ENCODE measurements at places on chromosomes 5 and 9. TPM values are rescaled to one million over a fixed set of nuclear protein-coding genes. Genes with fewer than 3 reads are reported as not detected.

DNA sequence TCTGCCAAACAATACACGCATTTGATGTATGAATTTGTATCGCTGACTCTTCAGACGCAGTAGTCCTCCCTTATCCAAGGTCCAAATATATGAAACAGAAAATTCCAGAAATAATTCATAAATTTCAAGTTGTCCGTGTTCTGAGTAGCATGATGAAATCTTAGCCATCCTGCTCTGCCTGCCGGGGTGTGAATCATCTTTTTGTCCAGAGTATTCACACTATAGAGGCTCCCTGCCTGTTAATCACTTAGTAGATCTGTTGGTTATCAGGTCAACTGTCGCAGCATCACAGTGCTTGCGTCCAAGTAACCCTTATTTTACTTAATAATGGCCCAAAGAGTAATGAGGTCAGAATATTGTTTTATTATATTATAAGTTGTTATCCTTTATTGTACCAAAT is 268.1 kb downstream of the DOCK8 start:
- DNase-seq = no peak

- DNase-seq = no peak
These were observed 40.6 kb downstream of the GAPVD1 start for GRCh38 chr9:125302241-125302640.

DNA sequence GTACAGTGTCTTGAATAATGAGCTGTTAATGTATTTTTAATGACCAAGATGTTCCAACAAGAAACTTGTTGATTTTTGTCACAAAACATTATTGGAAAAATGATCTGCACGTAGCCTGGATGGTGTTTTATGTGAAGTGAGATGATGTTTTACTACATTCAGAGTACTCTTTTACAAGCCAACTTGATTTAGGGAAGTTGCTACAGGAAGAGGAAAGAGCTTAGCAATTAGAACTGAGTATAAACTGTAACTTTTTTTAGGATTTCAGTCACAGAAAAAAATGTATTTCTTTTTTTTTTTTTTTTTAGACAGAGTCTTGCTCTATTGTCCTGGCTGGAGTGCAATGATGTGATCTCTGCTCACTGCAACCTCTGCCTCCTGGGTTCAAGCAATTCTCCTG is 113.6 kb upstream of the ADRA1B start:
- DNase-seq = no peak

DNA sequence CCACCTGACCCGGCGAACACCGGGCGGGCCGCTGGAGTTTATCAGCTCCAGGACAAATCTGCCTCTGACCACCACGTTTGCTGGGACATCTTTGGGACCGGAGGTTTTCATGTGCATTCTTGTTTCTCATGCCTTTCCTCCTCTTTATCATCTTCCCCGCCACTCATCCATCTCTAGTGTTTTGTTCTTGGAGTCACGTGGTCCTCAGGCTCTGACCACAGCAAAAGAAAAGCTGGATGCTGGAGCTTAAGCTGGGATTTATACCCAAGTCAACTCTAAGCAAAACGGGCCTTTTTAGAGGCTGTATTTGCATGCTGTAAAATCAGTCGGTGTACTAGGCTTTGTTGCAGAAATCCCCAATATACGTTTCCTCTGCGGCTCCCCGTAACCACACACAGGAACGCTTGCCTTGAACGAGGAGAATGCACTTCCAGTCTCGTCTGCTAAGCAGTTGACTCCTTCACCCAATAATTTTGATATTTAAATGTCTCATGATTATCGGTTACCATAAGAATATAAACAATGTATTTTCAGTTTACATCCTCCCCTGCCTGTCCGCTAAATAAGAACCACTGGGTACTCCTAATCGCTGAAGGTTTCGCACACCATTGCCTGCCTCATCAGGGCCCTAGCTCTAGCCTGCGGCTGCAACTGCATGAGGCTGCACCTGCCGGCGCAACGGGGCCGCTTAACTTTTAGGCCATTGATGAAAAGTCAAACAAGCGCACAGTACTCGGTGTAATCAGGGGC is 560 bp upstream of the NDUFS6 start:
- no peak for DNase-seq

- DNase-seq = no peak
These were observed 351.0 kb downstream of the PRELID2 start for GRCh38 chr5:145484158-145484557.

Gene BSPRY
- total RNA-seq = 0.16 TPM

Gene SPINK13
- not detected for total RNA-seq

GRCh38 chr9:135056541-135056940 is 30.9 kb upstream of the OLFM1 start:
- DNase-seq = no peak

DNA sequence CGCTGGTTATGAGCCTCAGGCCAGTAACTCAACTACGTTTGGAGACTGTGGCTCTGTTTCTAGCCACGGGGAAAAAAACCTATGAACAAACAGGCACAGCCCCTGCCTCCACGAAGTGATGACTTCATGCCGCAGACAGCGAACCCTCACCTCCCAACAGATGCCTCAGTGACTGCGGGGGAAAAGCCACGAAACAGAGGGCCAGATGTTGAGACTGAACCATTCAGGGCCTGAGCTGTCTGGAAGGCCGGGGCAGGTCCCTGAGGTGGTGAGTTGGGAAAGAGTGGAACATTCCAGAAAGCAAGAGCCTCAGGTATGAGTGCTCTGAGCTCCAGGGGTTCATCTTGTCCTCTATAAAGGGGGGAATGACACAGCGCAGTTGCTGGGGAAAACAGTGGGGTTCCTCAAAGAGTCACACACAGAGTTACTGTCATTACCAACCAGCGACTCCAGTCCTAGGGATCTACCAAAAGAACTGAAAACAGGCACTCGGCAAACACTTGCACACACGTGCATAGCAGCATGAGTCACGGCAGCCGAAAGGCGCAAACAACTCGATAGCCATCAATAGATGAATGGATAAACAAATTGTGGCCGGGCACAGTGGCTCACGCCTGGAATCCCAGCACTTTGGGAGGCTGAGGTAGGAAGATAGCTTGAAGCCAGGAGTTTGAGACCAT is 15.3 kb downstream of the PLPP7 start:
- no peak for DNase-seq

Gene DDX4
- not detected for total RNA-seq

Gene ITGA2
- total RNA-seq = 0.09 TPM

Measured in K562 (cell line).